ENCODE measurements at places on chromosomes 12 and 14.

DNA sequence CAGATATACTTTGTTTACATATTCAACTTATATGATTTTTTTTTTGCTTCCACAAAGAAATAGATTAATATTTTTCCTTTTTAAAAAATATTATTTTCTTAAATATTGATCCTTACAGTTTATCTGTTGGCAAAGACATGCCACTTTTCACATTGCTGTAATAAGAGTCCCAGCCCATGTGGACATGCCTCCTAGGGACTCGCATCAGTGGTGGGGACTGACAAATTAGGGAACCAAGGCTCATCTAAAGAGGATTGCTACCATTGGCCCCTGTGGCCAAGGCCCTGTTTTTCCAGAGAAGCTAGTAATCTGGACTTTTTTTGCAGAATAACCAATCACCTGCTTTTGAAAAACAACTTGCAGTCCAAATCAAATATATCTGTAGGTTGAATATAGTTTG lies 27.8 kb upstream of the BMAL2 start:
- DNase-seq: no peak

DNA sequence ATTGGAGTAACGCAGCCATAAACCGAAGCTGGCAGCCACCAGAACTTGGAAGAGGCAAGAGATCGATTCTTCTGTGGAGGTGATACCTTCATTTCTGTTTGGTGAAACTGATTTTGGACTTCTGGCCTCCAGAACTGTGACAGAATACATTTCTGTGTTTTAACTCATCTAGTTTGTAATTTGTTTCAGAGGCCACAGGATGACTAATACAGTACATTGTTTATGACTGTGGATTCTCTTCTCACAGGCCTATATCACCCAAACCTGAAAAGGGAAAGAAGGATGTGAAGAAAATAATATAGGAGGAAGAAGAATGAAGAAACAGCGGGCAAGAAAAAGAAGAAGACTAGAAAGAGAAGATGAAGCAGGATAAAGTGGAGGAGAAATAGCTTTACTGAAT lies 263.8 kb upstream of the DIO2 start:
- no peak for DNase-seq

DNA sequence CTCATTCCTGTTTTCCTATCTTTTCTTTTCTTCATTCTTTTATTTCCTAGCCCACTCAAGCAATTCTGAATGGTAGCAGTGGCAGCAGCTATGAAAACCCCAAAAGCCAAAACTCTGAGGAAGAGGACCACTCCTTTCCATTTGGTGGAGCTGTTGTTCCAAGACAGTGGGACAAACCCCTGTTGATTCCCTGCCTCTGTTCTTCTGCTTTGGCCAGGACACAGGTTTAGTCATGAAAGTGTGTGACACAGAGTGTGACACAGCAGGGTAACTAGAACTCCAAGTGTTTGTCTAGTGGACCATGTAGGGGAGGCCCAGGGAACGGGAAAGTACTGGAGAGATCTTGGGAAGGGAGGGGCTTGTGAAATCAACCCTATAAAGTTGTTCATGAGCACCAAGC lies 71.1 kb downstream of the PTCSC3 start:
- DNase-seq: no peak

GRCh38 chr12:67968321-67968720 lies 20.9 kb upstream of the IFNG-AS1 start:
- no peak for DNase-seq

DNA sequence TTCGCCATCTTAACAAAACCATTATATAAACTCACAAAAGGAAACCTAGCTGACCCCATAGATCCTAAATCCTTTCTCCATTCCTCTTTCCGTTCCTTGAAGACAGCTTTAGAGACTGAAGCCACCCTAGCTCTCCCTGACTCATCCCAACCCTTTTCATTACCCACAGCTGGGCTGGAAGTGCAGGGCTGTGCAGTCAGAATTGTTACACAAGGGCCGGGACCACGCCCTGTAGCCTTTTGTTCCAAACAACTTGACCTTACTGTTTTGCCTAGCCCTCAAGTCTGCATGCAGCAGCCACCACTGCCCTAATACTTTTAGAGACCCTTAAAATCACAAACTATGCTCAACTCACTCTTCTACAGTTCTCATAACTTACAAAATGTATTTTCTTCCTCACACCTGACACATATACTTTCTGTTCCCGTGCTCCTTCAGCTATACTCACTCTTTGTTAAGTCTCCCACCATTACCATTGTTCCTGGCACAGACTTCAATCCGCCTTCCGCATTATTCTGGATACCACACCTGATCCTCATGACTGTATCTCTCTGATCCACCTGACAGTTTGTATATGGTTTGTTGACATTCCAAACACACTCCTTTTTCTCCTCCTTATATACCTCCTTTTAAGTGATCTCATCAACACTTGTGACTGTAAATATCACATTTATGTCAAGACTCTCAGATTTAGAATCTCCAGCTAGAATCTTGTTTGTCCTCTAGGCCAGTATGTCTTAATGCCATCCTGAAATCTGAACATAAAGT lies 208.7 kb downstream of the KITLG start:
- peak; percentile 17 for DNase-seq

DNA sequence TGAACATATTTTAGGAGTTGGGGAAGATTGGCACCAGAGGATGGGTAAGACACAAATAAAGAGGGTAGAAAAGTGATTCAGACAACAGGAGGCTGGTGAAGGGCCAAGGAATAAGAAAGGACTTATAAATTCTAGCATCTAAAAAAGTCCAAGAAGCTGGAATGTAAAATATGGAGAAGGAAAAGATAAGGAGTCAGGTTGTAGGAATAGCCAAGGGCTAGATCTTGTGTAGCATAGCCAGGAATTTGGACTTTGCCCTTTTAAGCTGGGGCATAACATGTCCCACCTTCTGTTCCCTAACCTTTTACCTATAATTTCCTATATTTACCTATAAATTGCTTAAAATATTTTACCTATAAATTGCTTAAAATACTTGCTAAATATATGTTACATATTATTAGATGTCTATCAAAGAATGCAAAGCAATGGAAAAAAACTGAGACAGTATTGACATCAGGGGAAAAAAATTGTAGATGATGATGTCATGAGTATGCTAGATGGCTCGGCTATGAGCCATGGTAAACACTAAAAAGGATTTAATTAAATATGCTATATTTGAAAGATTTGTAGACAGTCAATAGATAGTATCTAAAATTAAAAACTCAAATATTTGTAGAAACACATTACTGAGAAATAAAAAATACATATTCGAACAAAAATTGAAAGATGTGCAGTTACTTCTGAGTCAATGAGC lies 99.7 kb upstream of the PLEKHG7 start:
- peak; percentile 24 for DNase-seq
